ENCODE measurements at places on chromosomes 5 and 9.

- no peak for DNase-seq
These were observed 343.1 kb downstream of the BRINP1 start for GRCh38 chr9:119026120-119026519.

DNA sequence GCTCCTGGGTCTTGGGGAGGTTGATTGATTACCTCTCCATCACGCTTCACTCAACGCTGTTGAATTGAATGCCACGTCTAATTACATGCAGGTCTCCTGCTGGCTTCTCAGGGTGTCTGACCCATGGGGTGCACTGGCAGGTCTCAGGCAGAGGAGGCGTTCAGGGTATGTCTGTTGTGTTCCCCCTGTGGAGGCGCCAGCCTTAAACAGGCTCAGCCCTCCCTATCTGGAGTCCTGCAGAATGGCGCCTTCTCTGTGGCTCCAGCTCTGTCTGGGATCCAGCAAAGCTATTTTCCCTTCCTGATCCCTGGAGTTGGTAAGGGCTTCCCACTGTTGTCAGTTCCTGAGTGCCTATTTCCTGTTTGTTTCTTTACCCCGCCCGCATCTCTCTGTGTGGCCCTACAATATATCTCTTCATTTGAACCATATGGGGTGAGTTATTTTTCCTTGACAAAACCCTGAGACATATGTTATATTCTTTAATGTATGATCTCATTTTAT, 150.0 kb downstream of the NTRK2 start:
- DNase-seq: no peak

DNA sequence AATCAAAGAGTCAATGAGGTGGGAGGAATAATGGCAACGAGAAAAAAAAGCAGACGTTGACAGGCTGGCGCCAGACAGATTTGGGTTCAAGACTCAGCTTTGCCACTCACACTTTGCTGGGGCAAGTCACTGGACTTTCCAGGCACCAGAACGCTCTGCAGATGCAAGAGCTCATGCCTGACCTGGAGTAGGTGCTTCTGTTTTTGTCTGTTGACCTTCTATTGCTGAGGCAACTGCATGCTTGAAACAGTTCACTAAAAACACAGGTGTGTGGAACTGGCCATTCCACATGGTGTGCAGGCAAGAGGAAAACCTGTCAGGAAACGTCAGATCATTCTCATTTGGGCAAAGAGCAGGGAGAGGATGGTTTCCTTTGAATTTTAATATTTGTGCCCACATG, 161.2 kb upstream of the SMIM23 start:
- DNase-seq: no peak

DNA sequence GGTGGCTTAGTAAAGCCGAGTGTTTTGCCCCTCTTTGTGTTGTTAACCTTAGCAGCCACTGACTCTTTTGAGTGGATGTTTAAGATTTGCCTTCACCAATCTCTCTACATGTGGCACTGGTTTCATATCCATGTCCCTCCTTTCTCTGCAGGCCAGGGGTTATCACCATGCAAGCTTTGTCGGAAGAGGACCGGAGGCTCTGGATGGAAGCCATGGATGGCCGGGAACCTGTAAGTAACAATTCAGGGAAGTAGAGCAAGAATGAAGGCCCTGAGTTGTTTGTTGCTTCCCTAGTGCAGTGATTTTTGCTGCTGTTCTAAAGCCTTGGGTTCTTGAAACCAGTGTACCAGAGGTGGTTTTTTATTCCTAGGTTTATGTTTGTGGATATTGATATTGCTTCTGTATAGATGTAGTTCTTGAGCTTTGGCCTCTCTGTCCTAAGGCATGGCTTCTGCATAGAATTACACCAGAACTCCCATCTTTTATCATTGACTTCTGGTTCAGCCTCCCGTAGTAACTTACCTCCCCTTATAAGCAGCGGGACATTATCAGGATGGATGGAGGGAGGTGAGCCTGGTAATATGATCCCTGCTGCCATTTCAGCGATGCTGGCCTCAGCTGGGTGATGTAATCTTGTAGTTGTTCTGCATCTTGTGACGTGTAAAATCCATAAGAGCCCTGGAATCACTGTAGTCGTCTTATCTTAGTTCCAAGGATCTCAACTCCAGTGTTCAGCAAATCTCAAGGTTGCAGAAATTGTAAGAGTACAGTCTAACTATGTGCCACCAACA, 161.9 kb downstream of the ARHGAP26 start:
- DNase-seq: no peak

GRCh38 chr9:125650271-125650737, 56.7 kb downstream of the MAPKAP1 start:
- DNase-seq: no peak

- DNase-seq: no peak
These were observed 46.1 kb downstream of the PTTG1 start for GRCh38 chr5:160467555-160468362.

GRCh38 chr5:932151-932627, 39.5 kb downstream of the TRIP13 start:
- no peak for DNase-seq

GRCh38 chr9:131167936-131168335, 42.5 kb downstream of the NUP214 start:
- DNase-seq: no peak

GRCh38 chr5:34930462-34930844, 1.1 kb downstream of the DNAJC21 start:
- no peak for DNase-seq

GRCh38 chr5:177471610-177472356, 1.7 kb downstream of the DBN1 start:
- no peak for DNase-seq

GRCh38 chr5:168608386-168608785, 29.2 kb upstream of the PANK3 start:
- no peak for DNase-seq

All from HS-27A (cell line).